ENCODE measurements at places on chromosomes 3 and 15.

GRCh38 chr3:175391601-175392000, 532.5 kb downstream of the NAALADL2 start:
- ATAC-seq = no peak

DNA sequence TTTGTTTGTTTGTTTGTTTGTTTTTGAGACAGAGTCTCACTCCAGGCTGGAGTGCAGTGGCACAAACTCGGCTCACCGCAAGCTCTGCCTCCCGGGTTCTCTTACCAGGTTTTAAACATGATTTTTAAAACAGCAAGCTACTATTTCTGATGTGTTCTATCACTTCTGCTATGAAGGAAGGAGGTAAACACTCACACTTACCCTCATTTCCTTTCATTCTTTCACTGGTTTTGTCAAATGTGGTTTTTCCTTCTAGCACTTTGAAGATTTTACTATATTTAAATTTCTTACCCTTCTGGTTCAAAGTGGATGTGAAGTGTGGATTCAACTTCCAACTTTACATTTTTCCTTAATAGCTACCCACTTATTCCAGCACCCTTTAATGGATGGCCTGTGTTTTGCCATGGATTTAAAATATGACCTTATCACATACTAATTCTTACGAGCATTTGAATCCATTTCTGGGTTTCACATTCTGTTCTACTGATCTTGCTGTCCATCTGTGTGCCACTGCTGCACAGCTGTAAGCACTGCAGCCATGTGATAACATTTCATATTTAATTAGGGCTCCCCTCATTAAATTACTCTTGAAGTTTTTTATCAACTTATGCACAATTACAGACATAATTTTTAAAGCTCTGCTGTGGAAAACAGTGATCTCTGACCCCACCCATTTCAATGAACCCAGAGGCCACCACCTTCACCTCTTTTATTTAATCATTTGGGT, 42.3 kb downstream of the TXNRD3 start:
- no peak for ATAC-seq

GRCh38 chr3:195134431-195134830, 136.5 kb downstream of the XXYLT1 start:
- ATAC-seq = no peak

- no peak for ATAC-seq
Measured at GRCh38 chr3:187238239-187238638, 41.0 kb downstream of the RTP1 start.
